Activated naive CD8-positive, alpha-beta T cell treated with anti-CD3 and anti-CD28 coated beads for 36 hours (primary cell): ENCODE measurements at places on chromosomes 4 and X. TPM values are rescaled to one million over a fixed set of nuclear protein-coding genes. Genes with fewer than 3 reads are reported as not detected.
A peak's percentile ranks its signal among the peaks of the same experiment; 100 is the strongest.

DNA sequence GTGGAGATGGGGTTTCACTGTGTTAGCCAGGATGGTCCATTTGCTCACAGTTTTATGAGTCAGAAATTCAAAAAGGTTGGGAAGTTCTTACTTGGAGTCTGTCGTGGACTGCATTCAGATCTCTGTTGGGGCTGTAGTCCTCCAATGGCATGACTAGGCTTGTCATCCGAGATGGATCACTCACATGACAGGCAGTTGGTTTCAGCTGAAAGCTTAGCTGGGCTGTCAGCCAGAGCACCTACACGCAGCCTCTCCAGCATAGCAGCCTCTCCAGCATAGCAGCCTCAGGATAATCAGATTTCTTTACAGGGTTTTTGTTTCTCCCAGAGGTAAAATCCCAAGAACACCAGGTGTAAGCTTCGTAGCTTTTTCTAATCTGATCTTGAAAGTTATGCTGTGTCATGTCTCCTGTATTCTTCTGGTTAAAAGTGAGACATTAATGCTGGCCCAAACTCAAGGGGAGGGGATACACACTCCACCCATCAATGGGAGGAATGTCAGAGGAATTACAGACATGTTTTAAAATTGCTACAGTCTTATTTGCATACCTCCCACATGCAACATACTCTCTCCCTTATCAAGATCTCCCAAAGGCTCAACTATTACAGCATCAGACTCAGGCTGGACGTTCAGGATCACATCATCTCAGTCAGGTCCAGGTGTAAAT, 31.6 kb upstream of the SOD3 start:
- no peaks in the 10 kb centered on the region for H3K4me1 ChIP-seq
- DNase-seq = no peak
- H3K27me3 ChIP-seq = peaks cover 6% of the 10 kb centered on the region
- no peak overlapping the region for H3K27ac ChIP-seq
- no peaks in the 10 kb centered on the region for H3K36me3 ChIP-seq

The RTL9 gene
- total RNA-seq = not detected

The GAGE12J gene
- total RNA-seq = not detected

DNA sequence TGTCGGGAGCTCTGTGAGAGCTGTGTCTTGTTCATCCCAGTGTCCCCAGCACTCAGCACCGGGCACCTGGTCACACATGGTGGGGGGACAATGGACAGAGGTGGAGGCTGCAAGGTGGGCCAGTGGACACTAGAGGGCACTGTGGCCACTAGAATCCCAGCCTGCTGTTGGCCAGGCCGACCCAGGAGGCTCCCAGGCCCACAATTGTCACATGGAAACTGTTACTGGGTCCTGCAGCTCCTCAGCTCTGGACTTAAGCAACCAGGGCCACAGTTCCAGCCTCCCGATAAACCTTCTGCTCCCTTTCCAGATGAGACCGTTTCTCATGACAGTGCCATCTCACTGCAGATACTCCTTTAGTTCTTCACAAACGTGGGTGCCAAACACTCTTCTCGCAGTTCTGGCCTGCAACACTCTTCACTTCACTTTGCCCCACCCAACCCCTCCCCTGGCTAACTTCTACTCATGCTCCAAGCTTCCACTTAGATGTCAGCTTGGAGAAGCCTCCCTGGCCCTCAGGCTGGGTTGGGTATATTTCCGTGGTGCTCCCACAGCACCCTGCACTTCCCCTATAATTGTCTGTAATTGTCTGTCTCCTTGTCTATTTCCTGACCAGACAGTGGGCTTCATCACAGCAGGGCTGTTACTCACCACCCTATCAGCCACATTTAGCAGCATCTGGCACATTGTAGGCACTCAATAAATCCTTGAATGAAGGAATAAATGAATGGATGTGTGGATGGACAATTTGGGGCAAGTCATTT, 3.5 kb upstream of the IQSEC2 start:
- DNase-seq = peak; percentile 33
- no peaks in the 10 kb centered on the region for H3K36me3 ChIP-seq
- H3K27me3 ChIP-seq = peaks cover 3% of the 10 kb centered on the region
- H3K27ac ChIP-seq = no peak overlapping the region
- H3K4me1 ChIP-seq = peaks cover 25% of the 10 kb centered on the region

DNA sequence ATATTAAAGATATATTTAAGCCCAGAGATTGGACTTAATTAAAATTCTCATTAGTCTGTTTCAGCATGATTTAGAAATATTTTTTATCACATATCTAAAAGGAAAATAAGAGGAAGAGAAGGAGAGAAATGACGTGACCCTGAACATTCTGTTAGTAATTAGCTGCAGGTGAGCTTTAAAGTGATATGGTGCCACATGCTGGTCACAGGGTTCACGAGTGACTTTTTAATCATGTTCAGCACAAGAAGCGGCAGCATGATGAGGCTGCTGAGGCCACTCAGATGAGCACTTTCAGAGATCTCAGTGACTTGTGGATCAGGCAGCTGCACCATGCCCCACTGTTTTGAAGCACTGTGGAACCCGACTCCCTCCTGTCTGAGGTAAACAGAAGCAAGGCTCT, 37.9 kb upstream of the NPY2R start:
- H3K27ac ChIP-seq = no peak overlapping the region
- H3K4me1 ChIP-seq = no peaks in the 10 kb centered on the region
- H3K27me3 ChIP-seq = no peaks in the 10 kb centered on the region
- H3K4me3 ChIP-seq = no peak overlapping the region
- H3K36me3 ChIP-seq = no peaks in the 10 kb centered on the region
- no peak for DNase-seq

The NDP gene
- total RNA-seq = not detected

The CLGN gene
- total RNA-seq = 0.27 TPM

DNA sequence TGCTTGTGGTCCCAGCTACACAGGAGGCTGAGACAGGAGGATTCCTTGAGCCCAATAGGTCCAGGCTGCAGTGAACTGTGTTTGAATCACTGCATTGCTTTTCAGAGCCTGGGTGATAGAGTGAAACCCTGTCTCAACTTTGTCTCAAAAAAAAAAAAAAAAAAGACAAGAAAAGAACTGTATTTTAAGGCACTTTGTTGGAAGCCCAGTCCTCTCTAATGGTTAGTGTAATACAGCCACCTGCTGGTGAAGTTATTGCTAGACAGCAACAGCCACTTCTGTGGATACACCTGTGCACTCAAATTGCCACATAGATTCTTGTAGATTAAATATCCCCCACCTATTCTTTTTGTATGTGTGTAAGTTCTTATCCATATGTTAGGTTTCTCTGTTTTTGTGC, 10.1 kb upstream of the FGG start:
- H3K27ac ChIP-seq = no peak overlapping the region
- DNase-seq = no peak
- no peak overlapping the region for H3K4me3 ChIP-seq
- H3K4me1 ChIP-seq = no peaks in the 10 kb centered on the region

GRCh38 chr4:21092531-21092930, 392.3 kb downstream of the PACRGL start:
- no peaks in the 10 kb centered on the region for H3K4me1 ChIP-seq
- H3K27me3 ChIP-seq = no peaks in the 10 kb centered on the region
- H3K4me3 ChIP-seq = no peak overlapping the region
- no peak for DNase-seq

DNA sequence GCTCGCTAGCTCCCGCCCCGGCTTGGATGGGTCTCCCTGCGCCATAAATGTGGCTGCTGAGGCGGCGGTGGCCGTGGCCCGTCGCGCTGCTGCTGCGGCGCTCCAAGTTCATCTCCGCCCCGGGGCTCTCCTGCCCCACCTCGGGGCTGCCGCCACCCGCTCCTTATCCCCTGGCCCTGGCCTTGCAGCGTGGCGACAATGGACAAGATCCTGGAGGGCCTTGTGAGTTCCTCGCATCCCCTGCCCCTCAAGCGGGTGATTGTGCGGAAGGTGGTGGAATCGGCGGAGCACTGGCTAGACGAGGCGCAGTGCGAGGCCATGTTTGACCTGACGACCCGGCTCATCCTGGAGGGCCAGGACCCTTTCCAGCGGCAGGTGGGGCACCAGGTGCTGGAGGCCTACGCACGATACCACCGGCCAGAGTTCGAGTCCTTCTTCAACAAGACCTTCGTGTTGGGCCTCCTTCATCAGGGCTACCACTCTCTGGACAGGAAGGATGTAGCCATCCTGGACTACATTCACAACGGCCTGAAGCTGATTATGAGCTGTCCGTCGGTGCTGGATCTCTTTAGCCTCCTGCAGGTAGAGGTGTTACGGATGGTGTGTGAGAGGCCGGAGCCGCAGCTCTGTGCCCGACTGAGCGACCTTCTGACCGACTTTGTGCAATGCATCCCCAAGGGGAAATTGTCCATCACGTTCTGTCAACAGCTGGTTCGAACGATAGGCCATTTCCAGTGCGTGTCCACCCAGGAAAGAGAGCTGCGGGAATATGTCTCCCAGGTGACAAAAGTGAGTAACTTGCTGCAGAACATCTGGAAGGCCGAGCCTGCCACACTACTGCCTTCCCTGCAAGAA, 763 bp downstream of the USP38 start:
- no peaks in the 10 kb centered on the region for H3K27me3 ChIP-seq
- H3K27ac ChIP-seq = peak overlapping the region; percentile 96
- peaks cover 46% of the 10 kb centered on the region for H3K4me1 ChIP-seq

The SMS gene
- total RNA-seq = 202 TPM

DNA sequence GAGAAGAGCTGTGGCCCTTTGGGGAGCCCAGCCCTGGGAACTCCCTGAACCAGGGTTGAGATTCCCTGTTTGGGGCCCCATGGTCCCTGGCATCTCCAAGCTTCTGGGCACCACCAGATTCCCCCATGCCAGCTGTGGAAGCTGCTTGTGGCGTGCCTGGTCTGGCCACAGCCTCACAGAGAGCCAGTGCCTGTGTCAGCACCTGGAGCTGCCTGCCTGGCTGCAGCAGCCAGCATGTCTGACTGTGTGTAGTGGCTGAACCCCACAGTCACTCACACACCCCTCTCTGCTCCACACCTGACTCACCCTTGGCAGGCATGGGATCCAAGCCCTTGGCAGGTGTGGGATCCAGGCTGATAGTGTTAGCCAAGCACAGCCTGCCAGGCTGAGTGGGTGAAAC, 97.2 kb upstream of the GALNTL6 start:
- H3K27ac ChIP-seq = no peak overlapping the region
- no peaks in the 10 kb centered on the region for H3K36me3 ChIP-seq
- H3K27me3 ChIP-seq = no peaks in the 10 kb centered on the region
- no peak for DNase-seq
- H3K4me3 ChIP-seq = no peak overlapping the region
- H3K4me1 ChIP-seq = no peaks in the 10 kb centered on the region

GRCh38 chrX:33183361-33183760, 28.0 kb downstream of the DMD start:
- H3K27ac ChIP-seq = no peak overlapping the region
- H3K4me3 ChIP-seq = no peak overlapping the region
- no peaks in the 10 kb centered on the region for H3K27me3 ChIP-seq
- DNase-seq = no peak
- H3K4me1 ChIP-seq = no peaks in the 10 kb centered on the region

GRCh38 chr4:184389978-184390900, 84.1 kb downstream of the IRF2 start:
- no peak overlapping the region for H3K27ac ChIP-seq
- H3K4me3 ChIP-seq = no peak overlapping the region
- no peaks in the 10 kb centered on the region for H3K27me3 ChIP-seq
- no peak for DNase-seq

DNA sequence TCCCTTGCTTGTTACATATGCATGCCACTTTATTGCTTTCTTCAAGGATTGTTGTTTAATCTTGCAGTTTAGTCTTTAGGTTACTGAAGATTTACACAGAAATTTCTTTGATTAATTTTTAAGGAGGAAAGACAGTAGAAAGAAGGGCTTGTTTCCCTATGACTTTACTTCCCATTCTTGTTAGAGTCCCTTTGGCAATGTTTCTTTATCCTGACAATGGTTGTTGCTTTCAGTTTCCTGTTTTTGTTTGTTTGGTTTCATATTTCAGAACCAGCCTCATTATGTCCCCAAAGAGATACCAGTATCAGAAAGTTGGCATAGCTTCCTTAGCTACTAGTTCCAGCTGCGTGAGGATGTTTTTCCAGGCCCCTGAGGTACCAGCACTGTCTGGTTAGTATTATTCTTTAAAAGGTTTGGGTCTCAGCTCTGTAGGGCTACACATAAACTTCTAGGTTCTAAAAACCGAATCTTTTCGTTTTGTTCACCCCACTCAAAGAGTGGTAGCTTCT, 61.3 kb upstream of the UNC5C start:
- no peak overlapping the region for H3K27ac ChIP-seq
- H3K4me1 ChIP-seq = peaks cover 5% of the 10 kb centered on the region
- H3K27me3 ChIP-seq = no peaks in the 10 kb centered on the region
- H3K4me3 ChIP-seq = no peak overlapping the region
- DNase-seq = no peak

DNA sequence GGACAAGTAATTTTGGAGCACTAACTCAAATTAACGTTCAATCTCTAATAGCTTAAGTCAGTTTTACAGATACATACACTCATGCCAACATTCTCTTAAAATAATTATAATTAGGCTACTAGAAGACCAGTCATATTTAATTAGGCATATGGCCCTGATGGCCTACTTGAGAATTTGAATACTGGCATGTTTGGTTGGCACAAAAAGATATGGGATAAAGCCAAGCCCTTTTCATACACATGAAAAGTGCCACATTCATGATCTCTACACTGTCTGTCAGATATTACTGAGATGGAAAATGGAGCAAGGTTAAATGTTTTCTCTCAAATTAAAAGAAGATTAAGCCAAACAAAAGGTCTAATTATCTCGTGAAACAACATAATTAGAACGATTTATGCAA, 1091.0 kb downstream of the C4orf33 start:
- no peak for DNase-seq
- no peaks in the 10 kb centered on the region for H3K27me3 ChIP-seq
- H3K4me1 ChIP-seq = no peaks in the 10 kb centered on the region
- no peak overlapping the region for H3K27ac ChIP-seq

DNA sequence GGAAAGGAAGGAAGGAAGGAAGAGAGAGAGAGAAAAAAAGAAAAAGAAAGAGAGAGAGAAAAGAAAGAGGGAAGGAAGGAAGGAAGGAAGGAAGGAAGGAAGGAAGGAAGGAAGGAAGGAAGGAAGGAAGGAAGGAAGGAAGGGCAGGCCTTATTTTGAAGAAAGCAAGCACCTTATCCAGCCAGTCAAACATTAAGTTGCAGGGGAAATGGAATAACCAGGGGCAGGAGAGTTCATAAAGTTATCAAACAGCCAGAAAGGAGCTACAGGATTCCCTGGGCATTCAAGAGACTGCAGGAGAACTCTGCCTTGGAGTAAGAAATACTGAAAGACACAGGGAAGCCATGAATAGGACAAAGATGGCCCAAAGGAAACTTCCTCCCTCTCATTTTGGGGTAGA, 672.0 kb upstream of the INTU start:
- DNase-seq = no peak
- no peaks in the 10 kb centered on the region for H3K36me3 ChIP-seq
- no peaks in the 10 kb centered on the region for H3K4me1 ChIP-seq
- no peak overlapping the region for H3K4me3 ChIP-seq
- H3K27ac ChIP-seq = no peak overlapping the region

The OTUD5 gene
- total RNA-seq = 59.5 TPM

GRCh38 chr4:105765690-105766407, 57.3 kb downstream of the GSTCD start:
- no peaks in the 10 kb centered on the region for H3K27me3 ChIP-seq
- H3K4me3 ChIP-seq = no peak overlapping the region
- DNase-seq = no peak
- peaks cover 2% of the 10 kb centered on the region for H3K4me1 ChIP-seq

GRCh38 chr4:185761352-185762235, 50.4 kb downstream of the SORBS2 start:
- H3K27me3 ChIP-seq = peaks cover 4% of the 10 kb centered on the region
- H3K27ac ChIP-seq = no peak overlapping the region
